ENCODE measurements at places on chromosomes 11 and 22.

- peak; percentile 65 for DNase-seq
Measured at GRCh38 chr22:37273126-37273845, 9.0 kb upstream of the CYTH4 start.

- peak; percentile 52 for DNase-seq
Measured at GRCh38 chr11:119759324-119759723, 30.3 kb upstream of the NECTIN1 start.

DNA sequence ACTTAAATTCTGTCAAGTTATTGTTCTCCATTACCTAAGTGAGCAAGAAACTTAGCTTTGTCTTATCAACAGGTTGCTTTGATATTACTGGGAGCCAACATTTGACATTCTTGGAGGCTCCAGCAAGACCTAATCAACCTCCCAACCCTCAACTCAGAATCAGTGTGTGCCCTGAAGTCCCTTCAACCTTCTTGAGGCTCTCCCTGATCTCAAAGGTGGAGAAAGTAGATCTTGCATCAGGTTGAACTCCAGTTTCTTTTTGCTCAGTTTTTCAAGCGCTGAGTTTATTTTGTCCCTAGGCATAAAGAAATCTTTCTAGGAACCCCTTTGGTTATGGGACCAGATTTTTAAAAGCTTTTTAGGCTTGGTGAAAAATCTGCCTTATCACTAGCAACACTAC, 1.4 kb downstream of the FAM111A start:
- DNase-seq: peak; percentile 17

GRCh38 chr11:94455861-94456260, 37.8 kb downstream of the MRE11 start:
- DNase-seq: no peak

GRCh38 chr11:125956391-125957134, 10.7 kb downstream of the VSIG10L2 start:
- no peak for DNase-seq

- peak; percentile 87 for DNase-seq
Measured at GRCh38 chr11:46315033-46315738, 32.1 kb upstream of the DGKZ start.

DNA sequence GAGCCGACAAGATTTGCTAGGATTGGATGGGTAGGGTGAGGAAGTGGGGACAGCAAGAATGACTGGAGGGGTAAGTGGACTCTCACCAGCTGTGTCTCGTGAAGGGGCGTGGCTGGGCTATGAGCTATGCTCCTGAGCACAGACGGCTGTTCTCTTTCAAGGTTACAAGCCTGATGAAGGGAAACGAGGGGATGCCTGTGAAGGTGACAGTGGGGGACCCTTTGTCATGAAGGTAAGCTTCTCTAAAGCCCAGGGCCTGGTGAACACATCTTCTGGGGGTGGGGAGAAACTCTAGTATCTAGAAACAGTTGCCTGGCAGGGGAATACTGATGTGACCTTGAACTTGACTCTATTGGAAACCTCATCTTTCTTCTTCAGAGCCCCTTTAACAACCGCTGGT, 19.9 kb downstream of the F2 start:
- DNase-seq: no peak

DNA sequence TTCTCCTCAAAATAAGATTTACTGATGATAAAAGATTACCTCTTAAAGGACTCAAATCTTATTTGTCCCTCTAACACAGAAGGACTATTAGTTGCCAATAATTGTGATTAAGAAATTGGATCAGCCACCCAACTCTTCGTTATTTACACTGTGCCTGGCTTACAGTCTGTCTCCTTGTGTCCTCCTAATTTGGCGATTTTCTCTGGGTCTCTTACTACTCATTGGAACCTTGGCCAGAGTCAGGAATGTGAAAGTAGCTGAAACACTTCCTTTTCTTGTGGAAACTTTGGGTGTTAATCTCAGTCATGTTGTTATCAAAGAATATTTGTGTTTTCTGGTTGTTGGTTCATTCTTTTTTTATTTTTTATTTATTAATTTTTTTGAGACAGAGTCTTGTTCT, 83.2 kb downstream of the TEAD1 start:
- no peak for DNase-seq

GRCh38 chr11:104095791-104096190, 59.4 kb downstream of the DDI1 start:
- DNase-seq: peak; percentile 7

DNA sequence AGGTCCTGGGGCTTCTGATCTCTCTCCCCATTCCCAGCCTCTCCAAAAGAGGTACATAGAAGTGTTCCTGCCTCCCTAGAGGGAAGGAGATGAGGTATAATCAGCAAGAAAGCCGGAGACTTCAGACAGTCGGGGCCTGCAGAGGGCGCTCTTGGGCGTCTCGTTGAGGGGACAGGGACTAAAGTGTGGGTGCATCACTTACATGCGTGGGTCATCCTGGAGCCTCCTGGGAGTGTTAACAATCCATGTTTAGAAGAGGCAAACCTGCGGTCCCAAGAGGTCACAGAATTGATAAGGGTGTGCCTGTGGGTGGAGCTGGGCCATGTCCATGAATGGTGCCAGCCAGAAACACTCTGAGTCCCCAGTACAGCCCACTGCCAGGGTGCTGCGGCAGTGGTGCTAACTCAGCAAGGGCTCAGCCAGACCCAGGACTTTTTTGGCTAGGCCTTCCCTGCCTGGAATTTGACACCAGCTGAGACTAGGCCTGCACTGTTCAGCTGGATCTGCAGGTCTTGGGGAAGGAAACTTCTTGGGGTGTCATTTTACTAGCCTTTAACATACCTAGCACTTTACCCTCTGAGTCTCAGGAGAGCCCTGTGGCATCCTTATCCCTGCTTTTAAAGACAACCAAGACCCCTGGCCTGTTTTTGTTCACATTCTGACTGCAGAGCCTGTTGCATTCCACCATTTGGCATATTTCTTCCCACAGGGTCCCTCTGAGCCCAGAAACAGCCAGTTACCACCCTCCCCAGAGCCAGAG, 5.5 kb downstream of the YDJC start:
- DNase-seq: peak; percentile 50

DNA sequence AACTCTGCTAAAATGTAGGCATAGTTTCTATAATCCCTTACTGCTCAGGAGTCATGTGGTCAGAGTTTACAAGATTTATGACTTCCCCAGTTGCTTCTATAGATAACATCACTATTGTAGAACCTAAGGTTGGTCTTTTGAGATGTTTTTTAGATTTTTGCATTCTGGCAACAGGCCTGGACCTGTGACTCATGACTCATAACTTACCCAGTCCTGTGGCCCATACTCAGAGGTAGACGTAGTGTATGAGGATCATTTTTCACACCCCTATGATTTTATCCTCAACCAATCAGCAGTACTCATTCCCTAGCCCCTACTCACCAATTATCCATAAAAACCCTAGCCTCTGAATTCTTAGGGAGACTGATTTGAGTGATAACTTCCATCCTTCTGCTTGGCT, 384.4 kb upstream of the DDI1 start:
- DNase-seq: no peak

DNA sequence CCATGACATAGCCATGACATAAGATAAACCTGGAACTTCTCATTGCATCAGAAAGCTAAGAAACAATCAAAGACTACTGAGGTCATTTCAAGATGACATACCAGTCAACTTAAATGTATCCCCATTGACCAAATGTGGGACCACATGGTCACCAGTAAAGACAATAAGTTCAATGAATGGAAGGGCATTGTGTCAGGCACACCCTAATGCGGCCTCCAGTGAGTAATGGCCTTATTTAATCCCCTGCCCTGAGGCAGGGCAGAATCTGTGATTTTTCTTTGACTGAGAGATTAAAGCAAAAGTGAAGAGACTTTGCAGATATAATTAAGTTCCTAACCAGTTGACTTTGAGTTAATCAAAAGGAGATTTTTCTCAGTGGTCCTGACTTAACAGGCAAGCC, 17.3 kb upstream of the SYT8 start:
- DNase-seq: no peak

- DNase-seq: no peak
Measured at GRCh38 chr22:49734390-49734789, 93.3 kb downstream of the BRD1 start.

DNA sequence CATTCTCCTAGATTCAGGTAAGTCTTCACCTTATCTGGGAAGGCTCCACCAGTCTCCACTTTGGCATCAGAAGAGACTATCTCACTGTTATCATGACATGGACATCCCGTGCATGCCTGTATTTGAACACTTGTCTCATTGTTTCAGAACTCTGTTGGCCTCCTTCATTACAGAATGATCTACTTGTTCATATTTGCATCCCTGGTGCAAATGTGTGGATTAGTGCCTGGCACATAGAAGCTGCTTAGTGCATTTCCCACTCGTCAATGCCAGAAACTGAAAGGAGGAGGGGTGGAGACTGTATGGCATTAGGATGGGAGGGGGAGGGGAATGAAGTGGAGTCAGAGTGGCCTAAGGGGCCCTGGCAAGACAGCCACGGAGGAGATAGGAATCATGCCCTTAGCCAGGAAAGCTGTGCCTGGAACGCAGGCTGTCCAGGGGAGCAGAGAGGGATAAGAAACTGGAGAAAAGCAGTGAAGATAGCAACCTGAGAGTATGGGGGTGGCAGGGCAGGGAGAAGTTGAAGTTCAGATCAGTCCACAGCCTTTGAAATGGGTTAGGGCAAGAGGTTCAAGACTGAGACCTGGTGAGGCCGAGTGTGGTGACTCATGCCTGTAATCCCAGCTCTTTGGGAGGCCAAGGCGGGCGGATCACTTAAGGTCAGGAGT, 53.8 kb upstream of the CAPRIN1 start:
- DNase-seq: peak; percentile 6

GRCh38 chr11:104451197-104451893, 287.4 kb upstream of the PDGFD start:
- DNase-seq: no peak

DNA sequence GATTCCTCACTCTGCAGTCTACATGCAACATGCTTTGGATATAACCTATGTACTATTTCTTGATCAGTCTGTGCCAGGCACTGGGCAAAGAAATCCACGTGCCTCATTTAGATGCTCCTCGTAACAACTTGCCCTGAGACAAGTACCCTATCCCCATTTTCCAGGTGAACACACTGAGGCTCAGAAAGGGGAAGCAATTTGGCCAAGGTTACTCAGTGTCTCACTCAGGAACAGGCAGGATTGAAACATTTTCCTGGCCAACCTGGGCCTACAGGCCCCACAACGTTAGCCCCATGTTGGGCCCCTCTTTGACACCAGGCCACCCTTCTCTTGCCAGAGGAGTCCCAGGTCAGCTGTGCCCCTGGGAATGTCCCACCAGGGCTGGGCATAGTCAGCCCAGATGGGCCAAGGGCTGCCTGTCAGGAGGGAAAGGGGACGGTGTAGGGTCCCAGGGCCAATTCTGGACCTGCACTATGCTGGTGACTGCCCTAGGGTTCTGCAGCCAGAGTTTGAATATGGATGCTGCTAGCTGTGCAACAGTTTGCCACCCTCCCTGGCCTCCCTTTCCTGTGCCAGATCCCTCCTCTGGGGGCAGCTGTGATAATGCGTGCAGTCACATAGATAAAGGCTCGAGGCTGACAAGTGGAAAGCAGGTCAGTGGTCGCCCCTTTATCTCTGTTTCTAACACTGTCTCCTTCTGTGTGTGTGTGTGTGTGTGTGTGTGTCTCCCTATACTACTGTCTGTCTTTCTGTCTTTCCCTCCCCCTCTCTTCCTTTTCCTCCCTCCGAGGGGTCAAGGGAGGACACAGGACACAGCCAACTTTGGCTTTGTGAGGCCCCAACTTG, 10.4 kb upstream of the EMID1 start:
- DNase-seq: no peak

GRCh38 chr11:70230840-70231710, 28.0 kb downstream of the FADD start:
- DNase-seq: no peak

DNA sequence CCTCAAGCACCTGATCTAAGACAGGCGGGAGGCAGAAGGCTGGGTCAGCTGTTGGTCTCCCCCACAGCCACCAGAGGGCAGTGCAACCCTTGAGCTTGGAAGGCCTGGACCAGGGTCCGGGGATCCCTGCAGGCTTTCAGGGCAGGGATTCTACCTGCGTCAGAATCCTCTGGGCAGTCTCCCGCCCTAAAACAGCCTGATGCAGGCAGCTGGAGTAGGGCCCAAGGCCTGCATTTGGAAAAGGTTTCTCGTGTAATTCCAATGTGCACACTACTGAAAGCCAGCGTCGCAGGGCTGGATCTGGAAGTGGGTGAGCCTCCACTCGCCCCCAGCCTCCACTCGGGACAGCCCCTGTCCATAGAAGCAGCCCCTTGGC, 31.8 kb downstream of the BID start:
- peak; percentile 77 for DNase-seq

DNA sequence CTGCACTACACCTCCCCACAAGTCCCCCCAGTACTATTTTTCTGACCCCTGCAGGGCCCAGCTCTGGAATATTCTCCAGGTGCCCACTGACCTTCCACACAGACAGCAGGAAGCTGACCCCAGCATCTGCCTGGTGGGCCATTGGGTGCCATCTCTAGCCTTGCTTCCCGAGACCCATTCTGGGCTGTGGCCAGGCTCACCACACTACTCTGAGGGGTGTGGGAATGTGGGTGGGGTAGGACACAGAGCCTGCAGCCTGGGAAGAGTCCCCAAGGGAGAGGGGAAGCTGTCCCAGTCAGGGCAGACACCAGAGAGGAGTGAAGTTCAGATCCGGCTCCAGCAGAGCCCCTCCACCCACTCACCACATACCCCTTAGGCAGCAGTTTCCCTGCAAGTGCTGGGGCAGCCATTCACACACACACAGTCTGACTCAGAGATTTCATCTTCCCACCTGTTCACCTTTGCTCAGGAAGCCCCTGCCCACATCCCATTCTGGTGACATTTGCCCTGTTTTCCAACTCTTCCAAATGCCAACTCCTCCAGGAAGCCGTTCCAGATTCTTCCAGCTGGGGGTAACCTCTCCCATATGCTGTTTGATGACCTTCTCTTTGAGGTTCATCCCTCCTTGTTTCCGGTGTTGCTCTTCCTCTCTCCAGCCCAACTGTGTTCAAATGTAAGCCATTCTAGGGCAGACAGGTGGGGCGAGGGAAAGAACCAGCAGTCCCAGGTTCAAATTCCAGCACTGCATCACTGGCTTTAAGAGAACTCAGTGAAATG, 1.9 kb downstream of the SLCO2B1 start:
- DNase-seq: no peak

DNA sequence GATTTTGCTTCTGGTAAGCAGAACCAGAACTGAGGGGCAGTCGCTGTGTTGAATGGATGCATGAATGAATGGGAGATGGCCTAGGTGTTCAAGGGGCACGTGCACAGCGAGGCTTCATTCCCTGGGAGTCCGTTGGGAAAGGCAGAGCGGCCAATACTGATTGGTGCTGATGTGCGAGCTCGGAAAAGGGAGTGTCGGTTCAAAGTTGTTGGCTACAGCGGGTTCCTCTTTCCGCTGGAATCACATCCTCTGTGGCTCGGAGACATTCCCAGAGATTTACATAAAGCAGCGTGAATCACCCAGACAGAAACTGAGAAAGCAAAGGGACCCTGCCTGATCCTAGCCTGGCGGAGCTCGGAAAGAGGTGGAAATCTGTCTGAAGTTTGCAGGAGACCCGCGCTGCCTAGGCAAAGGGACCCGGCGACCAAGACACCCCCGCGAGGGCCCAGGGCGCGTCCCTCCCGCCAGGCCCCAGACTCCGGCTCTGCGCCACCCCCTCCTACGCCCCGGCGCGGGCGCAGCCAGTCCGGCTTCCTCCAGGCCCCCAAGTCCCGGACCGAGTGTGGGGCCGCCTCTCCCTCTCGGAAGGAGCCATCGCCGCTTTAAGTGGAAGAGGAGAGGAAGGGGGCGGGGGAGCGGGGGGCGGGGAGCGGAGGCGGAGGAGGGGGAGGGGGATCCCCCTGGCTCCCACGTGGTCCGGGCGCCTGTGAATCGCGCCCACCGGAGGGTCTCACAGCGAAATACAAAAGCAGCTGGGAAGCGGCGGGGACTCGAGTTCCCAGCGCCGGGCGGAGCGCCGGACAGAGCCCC, at the start of gene FJX1:
Gene FJX1, plus strand, starts transcription at position 774 of the 810 bp plus-strand sequence. CDS start 177 bp downstream, outside the sequence.
- DNase-seq: peak; percentile 89
